HCEC 1CT (cell line): ENCODE measurements at places on chromosomes 2 and 18.
A peak's percentile ranks its signal among the peaks of the same experiment; 100 is the strongest.

DNA sequence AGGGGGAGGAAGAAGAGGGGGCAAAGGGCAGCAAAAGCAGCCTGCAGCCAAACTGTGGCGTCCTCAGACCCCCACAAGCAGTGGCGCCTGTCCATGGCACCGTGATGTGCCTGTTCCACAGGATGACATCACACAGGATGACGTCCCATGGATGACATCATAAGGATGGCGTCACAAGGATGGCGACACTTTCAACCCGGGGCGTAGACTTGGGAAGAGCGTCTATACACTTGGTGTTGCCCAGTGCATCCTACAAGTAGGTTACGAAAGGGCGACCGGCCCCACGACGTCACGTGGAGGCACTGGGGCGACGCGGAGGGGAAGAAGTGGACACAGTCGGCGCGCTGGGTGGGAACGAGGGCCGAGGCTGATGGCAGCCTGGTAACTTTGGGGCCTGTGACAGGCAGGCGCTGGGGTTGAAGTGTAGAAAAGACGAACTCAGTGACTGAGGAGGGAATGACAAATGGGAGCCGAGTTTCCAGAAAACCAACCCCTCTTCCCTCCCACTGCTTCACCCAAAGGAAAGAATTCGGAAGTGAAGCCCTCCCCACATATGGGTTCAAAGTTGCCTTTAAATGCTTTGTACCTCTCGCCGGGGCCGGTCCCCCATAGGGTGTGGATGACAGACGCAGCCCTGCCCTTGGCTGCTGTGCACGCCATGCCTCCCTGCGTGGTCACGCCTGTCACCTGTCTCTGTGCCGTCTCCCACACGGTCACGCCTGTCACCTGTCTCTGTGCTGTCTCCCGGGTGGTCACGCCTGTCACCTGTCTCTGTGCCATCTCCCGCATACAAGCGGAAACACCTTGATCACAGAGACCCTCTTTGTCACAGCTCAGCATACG, 13.4 kb upstream of the KCNG2 start:
- DNase-seq, result no peak

DNA sequence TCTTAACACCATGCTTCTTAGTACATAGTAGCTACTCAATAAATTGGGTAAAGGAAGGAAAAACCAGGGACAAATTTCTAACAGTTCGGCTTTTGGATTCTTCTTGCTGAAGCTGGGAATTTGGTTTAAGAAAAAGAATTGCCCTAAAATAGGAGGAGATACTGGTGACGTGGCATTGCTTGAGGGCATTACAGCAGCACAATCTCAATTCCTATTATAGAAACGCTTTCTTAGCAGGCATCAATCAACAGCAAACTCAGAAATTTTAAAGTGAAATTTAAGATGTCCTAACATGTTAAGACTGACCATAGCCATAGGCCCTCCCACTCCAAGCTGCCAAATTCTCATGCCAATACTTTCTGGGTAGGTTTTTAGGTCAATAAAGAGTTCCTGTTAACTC, 169.5 kb downstream of the SRBD1 start:
- no peak for DNase-seq

DNA sequence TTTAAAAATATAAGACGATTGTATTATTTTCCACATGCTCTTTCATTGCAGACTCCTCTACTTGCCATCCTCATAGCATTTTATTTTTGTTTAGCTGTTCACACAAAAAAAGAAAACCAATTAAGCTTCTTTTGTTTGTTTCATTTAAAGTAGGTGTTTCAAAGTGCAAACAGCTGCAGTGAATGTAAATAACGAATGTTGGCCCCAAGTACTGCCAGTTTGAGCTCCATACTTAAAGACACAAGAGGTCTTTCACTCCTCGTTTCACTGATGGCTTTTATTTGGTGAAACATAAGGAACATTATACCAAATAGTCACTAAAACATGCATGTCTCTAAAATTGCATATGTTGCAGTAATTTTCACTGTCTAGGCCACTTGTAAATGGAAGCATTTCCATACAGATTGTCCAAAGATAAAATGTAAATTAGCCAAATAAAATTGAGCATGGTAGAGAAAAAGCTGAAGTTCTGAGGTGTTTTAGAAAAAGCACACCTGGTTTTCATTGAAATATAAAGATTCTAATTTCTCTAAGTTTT, 253.4 kb downstream of the TMX3 start:
- no peak for DNase-seq

GRCh38 chr2:47373747-47374146, 29.2 kb upstream of the MSH2 start:
- DNase-seq, result no peak

- DNase-seq, result no peak
These were observed 10.5 kb upstream of the ABCB11 start for GRCh38 chr2:169041594-169041993.

GRCh38 chr2:207796585-207797350, 27.1 kb upstream of the FZD5 start:
- no peak for DNase-seq

GRCh38 chr2:126707191-126707590, 51.2 kb downstream of the GYPC start:
- DNase-seq, result no peak

- no peak for DNase-seq
These were observed 97.3 kb downstream of the ANKRD12 start for GRCh38 chr18:9233771-9234440.

DNA sequence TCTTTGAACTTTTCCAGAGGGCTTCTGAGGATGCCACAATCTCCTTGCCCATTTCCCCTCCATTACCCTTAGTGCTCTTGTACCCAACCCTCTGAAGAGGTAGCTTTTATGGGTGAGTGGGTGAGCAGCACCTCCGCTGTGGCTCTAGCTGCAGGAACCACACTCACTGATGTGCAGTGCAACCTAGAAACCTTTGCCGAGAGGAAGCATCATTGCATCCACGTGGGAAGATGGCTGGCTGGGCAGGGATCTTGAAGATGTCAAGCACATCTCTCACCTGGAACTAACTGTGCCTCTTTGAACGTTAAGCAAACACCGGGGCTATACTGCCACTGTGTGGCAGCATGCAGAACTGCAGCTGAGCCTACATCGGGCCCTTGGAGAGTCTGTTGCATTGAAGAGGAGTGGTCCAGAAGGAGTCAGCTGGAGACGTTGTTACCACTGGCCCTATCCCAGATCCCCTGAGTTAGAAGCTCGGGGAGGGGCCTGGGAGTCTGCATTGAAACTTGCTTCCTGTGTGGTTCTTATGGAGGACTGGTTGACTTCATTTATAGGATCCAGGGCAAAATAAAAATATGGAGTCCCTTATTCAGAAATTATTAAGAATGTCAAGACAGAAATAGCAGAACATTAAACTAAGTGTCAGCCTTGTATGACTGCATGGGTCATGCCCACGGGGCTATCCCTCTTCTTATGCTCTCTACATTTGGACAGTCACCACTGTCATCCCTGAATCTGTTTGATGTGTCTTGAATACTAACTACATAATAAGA, 28.7 kb downstream of the IGFBP5 start:
- peak; percentile 28 for DNase-seq

- no peak for DNase-seq
These were observed 6.6 kb downstream of the GAD1 start for GRCh38 chr2:170823088-170823897.

- DNase-seq, result peak; percentile 67
These were observed 124.9 kb downstream of the RDH14 start for GRCh38 chr2:18435426-18436037.

GRCh38 chr2:235934059-235934773, 234.0 kb downstream of the GBX2 start:
- no peak for DNase-seq

GRCh38 chr2:221767106-221768012, 195.3 kb upstream of the EPHA4 start:
- peak; percentile 34 for DNase-seq

DNA sequence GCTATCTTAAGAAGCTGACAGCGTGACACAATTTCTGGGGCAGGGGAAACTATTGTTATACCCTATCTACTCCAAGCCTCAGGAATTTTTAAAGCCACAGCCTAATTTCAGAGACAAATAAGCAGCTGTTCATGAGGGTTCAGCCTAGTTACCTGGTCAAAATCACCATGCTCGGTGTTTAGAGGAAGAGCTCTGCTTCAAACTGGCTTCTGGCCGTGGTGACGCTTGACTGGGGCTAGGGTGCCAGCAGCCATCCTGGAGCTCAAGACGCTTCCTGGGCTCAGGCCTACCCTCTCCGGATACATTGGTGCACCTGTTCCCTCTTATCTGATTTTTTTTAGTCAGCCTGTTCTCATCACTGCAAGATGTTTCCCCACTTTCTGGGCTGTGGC, 41.7 kb downstream of the FRZB start:
- no peak for DNase-seq

DNA sequence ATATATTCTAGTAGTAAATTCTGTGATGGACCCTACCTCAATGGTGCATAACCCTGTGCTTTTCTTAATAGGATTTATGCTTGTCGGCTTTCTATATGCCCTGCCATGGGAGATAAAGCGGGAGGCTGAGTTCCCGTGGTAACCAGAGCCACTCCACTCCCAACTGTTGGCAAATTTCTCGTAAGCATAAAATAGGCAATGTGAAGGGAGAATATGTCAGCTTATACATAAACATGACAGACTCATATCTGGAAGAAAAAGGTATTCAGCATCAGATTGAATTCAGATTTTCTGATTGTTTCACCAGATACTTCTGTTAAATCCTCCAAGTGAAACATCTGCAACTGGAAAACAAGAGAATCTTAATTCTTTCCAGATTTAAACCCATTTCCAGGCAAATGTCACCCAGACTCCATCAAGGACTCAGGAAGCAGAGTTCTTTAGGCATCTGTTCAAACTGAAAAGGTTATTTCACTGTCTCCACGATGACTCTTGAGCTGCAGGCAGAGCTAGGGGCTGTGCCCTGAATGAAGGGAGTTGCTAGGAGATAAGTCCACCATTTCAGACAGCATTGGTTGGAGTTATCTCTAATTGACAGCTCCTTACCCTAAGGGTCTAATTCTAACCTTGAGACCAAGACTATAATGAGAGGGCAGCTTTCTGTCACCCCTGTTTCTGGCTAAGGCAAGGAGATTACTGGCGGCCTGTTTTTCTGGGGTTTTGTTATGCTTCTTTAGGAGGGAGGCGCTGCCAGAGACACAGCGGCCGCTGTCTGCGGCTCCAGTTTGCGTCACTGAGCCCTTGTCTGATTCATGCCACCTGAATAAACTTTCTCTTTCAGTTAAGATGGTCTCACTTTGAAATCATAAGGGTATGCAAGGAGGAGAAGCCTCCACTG, 381.3 kb downstream of the SOX11 start:
- DNase-seq, result no peak

DNA sequence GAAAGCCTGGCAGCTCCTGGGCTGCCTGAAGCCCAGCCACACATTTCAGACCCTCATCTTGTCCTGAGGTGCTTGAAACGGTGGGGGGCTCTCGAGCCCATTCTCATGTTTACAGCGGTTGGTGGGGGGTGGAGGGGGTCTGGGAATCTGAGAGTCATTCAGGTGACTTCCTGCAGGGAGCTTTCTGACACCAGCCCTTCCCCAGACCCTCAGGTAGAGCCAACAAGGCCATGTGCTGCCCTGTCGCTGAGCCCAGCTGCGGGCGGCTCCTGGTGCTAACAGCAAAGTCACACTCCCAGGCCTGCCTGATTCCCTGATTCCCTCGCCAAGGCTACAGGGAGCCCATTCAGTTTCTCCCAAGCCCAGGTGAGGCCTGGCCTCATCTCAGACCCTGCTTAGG, 324.9 kb upstream of the MEX3C start:
- DNase-seq, result no peak

DNA sequence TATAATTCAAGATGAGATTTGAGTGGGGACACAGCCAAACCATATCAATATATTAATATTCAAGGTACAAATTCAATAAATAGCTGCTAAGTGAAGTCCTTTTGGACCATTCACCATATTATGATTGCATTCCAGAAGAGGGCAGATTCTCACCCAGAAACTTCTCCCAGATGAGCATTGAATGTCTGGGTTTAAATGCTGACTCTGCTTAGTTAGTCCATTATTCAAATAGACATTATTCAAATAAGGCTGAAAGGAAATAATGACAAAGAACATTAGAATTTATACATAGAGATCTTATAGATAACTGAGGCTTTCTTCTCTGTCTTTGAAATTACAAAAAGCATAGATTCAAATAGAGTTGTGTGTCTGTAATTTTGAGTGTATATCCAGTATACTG, 579.4 kb upstream of the SLC8A1 start:
- no peak for DNase-seq

DNA sequence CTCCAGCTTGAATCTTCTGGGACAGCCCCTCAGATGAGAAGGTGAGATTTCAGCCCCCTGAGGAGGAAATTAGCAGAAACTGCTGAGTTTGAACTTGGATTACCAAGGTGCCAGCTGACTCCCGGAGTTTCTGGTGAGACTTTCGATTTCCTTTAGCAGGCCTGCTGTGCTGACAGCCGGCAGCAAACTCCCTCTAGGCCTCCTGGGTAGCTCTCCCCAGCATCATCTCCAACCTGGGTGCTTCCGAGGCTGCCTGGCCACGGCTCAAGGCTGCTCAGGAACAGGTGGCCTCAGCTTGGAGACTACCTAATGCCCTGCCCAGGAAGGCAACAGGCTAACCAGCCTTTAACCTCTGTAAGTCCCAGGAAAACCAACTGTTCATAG, 16.5 kb downstream of the SDC1 start:
- DNase-seq, result no peak

DNA sequence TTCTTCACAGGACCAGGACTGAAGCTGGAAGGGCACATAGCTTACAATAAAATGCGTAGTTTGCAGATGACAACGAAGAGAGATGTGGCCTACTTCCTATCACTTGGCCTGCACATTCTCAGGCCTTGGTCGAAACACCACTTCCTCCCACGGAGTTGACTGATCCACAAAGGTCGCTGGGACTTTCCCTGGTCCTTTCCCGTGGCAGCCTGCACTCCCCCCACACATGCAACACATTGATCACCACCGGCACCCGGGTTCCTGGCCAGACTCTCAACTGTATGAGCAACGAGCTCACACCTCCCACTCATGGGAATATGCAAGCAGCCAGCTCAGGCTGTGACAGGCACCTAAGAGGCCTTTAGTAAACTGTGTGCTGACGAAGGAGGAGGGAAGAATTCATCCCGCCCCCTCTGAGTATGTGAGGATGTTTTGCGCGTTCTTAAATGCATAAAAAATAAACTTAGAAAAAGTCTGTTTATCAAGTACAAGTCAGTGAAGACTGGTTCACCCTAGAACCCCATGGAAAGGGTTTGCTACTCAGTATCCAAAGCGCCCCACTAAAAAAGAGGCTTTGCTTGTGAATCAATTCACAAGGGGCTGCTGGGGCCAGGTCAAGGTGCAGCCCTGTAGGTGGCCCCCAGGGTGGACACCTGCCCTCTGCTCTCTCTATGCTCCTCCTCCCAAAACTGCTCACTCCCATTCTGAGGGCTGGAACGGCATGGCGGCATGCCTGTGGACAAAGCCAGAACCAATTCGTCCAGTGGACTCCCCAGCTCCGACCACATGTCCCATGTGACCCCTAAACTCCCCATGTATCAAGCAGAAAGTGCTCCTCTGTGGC, 154.3 kb downstream of the EIPR1 start:
- no peak for DNase-seq

DNA sequence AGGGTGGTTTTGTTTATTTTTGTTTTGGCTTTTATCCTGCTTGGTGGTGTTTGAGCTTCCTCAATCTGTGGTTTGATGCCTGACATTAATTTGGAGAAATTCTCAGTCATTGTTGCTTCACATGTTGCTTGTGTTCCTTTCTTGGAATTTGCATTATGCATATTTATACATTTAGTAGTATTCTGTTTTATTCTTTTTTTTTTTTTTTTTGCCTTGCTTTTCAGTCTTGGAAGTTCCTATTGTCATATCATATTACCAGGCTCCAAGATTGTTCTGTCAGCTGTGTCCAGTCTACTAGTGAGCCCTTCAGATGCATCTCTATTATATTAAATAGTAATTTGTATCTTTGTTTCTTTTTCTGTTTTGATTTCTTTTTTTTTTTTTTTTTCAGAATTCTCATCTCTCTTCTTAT, 77.0 kb downstream of the EPC2 start:
- DNase-seq, result peak; percentile 3

- DNase-seq, result peak; percentile 85
These were observed at the start of gene KLHL41 for GRCh38 chr2:169509298-169509885. TSS of gene KLHL41 (plus strand) at chr2:169509702. CDS start at chr2:169509779, 77 bp downstream.
